ENCODE measurements at places on chromosomes 2 and 18.

DNA sequence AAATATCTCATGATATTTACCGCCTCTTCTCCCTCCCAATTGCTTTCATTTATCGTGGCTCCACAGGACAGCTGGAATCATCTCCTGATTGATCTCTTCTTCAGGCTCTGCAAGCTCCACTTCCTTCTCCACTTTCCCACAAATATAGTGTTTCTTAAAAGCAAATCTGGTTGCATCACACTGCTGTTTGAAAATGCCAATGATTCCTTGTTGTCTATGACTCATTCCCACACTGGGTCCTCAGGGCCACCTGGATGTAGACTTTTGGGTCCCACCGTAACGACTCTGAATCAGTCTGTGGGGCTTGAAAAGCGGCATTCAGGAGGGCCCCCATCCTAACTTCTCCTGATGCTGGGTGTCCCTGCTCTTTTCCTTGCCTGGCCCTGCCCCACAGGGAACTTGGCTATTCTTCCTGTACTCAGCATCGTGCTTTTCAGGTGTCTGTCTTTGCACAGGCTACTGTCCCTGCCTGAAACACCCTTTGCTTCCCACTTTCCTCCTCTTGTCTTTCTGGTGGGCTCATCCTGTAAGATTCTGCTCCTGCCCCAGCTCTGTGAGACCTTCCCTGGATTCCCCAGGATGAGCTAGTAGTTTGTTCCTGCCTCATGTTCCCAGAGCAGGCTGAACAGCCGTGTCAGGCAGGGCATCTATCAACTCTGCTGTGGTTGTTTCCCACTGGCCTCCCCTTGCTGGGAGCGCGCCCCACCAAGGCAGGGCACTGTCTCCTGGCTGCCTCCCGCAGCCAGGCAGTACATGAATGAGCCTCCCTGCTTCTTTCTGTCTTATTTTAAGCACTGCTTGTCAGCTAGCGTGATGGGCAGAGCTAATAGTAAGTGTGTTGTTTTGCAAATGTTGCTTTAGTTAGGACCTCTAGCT, 111.9 kb downstream of the KCTD1 start:
- no peak for DNase-seq

GRCh38 chr18:69217196-69218000, 183.3 kb upstream of the DOK6 start:
- DNase-seq = no peak

GRCh38 chr18:46705521-46705920, 48.5 kb upstream of the LOXHD1 start:
- no peak for DNase-seq

GRCh38 chr2:150063432-150063889, 424.0 kb downstream of the RND3 start:
- no peak for DNase-seq

- no peak for DNase-seq
Measured at GRCh38 chr2:66236067-66236685, 198.7 kb upstream of the MEIS1 start.

DNA sequence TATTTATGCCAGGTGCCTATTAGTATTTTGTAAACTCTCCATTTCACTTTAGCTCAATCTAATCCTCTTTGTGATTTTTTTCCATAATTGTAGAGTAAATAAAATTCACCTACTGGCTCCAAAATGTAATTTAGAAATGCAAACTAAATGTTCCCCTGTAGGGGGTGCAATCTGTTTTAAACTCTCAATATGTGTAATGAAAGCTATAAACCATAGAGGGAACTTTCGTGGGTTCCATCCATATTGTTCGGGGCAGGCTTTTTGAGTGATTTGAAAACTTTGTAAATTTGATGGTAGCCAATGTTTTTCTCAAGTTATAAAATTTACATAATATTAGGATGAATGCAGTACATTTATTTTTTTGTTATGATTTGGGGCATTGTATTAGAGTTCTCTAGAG, 49.4 kb downstream of the TSPYL6 start:
- no peak for DNase-seq

GRCh38 chr2:191479680-191480023, 198.3 kb upstream of the NABP1 start:
- no peak for DNase-seq

DNA sequence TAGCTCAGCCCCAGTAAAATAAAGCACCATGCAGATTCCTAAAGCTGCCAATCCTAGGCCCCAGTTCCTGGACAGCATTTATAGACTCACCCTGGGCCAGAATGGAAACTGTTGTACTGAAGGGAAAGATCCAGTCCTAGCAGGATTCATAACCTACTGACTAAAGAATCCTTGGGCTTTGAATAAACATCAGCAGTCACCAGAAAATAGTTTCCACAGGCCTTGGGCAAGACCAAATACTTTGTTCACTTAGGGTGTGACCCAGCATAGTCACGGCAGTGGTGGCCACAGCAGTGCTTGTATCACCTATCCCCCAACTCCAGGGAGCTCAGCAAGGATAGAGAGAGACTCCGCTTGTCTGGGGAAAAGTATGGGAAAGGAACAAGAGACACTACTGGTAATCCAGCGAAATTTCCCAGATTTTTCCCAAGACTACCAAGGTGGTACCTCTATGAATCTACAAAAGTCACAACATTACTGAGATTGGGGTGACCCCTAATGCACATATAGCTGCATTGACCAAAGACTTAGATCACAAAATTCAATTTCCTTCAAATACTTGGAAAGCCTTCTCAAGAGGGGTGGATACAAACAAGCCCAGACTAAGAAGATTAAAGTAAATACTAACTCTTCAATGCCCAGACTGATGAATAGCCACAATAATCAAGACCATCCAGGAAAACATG, 748.1 kb upstream of the LRATD1 start:
- DNase-seq = no peak

DNA sequence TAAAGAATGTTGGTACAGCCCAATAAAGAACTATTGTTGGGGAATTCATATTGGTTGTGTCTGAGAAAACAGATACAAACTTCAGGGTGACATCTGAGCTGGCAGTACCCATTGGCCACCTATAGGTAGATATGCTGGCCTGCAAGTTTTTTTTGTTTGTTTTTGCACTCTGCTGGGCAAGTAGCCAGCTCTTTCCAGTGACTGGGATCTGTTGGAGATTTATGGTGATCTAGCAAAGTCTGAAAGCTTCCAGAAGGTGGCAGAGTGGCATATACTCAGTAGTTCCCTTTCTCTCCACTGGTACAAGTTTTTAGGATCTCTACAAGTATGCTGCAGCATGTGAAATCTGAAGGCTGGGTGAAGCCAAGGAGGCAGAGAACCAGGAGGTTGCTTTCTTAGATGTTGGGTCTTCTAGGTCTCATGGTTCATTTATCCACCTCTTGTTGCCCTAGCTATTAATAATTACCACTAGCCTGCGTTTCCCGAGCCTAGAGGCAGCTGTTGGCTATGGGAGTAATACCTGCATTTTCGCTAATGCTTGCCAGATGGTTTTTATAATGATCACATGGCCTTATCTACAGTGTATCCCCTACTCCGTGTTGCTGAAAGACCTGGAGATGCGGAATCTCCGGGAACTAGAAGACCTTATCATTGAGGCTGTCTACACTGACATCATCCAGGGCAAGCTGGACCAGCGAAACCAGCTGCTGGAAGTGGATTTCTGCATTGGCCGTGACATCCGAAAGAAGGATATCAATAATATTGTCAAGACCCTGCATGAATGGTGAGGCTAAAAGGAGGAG, 9.5 kb downstream of the COPS7B start:
- no peak for DNase-seq

- DNase-seq = peak; percentile 30
Measured at GRCh38 chr2:172280571-172281361, 146.6 kb upstream of the ITGA6 start.
